ENCODE measurements at places on chromosomes 5 and 9. TPM values are rescaled to one million over a fixed set of nuclear protein-coding genes. Genes with fewer than 3 reads are reported as not detected.

DNA sequence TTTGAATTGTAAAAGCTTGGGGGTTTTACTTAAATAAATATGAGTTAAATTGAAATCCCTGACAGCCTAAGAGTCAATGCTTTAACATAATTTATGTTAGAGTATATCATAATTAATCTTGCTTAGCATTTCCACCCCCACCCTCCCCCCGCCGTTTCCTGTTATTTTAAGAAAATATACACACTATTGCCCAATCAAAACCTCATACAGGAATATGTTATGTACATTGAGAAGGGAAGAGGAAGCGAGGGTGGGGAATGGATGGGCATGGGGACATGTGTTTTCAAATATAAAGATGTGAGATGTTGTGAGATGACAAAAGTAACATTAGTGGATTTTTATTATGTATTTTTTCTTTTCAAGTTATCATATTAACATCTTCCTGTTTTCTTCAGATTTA, 561.1 kb upstream of the MEF2C start:
- H3K27ac ChIP-seq = no peak overlapping the region
- H3K36me3 ChIP-seq = no peaks in the 10 kb centered on the region
- H3K4me3 ChIP-seq = no peak overlapping the region
- no peaks in the 10 kb centered on the region for H3K4me1 ChIP-seq
- no peak for DNase-seq

The NEURL1B gene
- total RNA-seq = 0.13 TPM

DNA sequence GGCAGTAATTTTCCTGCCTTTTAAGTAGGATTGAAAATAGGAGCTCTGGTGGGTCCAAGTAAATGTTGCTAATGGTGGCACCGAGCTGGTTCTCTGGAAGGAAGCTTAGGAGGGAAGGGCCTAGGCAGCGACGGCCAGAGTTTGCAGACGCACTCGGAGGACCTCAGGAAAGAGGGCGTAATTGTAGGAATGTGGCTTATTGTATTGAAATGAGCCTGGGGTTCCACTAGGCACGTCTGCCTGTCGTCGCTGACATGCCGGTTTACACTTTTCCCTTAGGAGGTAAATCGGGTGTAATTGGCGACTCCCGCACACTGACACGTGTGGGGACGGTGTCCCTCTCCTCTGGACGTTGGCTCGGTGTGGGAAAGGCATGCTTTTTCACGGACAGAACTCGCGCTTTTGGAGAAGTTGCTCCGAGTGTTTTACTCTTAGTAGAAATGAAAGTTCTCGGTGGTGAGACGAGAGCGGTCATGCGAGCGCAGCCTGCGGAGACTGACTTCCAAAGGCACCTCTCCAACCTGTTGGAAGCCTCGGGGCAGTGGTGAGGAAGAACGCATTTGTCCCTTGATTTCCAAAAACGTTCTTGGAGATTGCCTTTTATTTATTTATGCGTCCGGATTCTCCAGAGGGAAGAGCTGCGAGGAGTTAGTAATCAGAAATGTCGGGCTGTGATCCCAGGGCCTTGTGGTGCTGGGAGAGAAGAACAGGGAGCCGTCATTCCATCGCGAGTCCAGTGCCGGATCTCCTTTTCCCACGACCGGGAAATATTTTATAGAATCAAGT, 1.3 kb downstream of the NR4A3 start:
- DNase-seq = no peak
- peaks cover 31% of the 10 kb centered on the region for H3K27me3 ChIP-seq
- H3K4me3 ChIP-seq = peak overlapping the region; percentile 69
- H3K4me1 ChIP-seq = peaks cover 49% of the 10 kb centered on the region
- H3K36me3 ChIP-seq = no peaks in the 10 kb centered on the region

- no peak overlapping the region for H3K4me3 ChIP-seq
- no peak for DNase-seq
- H3K36me3 ChIP-seq = no peaks in the 10 kb centered on the region
- H3K27ac ChIP-seq = no peak overlapping the region
These were observed 166.0 kb downstream of the ADAMTS12 start for GRCh38 chr5:33725806-33726205.

DNA sequence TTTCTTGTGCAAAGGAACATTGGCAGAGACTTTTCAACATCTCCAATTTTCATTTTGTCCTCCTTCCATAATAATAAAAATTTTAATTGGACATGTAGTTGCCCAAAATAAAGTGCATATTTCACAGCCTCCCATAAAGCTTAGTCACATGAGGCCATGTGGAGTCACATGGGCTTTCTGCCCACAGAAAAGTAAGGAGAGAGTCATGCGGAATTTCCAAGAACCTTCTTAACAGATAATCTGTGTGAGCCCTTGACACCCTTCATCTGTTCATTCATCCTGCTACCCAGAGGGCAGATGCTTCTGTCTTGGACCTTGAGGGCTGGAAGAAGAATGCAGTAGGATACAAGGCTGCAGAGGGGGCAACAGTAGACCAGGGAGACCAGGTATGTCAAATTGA, 60.7 kb downstream of the APTX start:
- H3K4me3 ChIP-seq = no peak overlapping the region
- H3K27me3 ChIP-seq = no peaks in the 10 kb centered on the region
- DNase-seq = no peak
- H3K27ac ChIP-seq = no peak overlapping the region
- no peaks in the 10 kb centered on the region for H3K36me3 ChIP-seq

DNA sequence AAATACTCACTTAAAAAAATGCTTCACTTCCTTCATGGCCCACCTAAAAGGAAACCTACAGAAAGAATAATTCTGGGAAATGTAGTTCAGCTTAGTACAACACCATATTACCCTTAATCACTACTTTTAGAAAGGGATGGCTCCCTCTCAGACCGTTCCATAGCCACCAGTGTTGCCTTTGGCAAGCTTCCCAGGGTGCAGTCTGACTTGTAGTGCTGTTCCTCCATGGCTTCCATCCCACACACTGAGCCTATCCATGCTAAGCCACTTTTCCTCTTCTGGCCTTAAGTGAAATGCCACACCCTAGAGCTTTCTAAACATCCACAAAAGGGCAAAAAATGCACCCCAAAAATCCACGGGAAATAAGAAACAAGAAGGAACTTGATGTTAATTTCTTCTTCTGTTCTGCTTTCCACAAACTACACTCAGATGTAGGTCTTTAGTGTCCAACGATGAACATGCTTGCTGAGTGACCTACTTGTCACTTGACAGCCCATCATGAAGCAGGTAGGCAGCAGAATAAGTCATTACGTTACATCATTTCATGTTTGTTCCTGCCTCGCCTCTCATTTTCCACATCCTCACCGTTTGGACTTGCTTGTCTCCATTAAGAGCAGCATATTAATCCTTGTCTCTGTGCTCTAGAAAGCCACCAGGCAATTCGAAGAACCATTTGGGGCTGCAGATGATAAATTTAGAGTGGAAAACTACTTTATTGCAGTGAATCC, 391.1 kb upstream of the GRAMD2B start:
- no peaks in the 10 kb centered on the region for H3K27me3 ChIP-seq
- H3K4me3 ChIP-seq = no peak overlapping the region
- DNase-seq = no peak
- H3K4me1 ChIP-seq = no peaks in the 10 kb centered on the region
- H3K36me3 ChIP-seq = no peaks in the 10 kb centered on the region
- no peak overlapping the region for H3K27ac ChIP-seq

DNA sequence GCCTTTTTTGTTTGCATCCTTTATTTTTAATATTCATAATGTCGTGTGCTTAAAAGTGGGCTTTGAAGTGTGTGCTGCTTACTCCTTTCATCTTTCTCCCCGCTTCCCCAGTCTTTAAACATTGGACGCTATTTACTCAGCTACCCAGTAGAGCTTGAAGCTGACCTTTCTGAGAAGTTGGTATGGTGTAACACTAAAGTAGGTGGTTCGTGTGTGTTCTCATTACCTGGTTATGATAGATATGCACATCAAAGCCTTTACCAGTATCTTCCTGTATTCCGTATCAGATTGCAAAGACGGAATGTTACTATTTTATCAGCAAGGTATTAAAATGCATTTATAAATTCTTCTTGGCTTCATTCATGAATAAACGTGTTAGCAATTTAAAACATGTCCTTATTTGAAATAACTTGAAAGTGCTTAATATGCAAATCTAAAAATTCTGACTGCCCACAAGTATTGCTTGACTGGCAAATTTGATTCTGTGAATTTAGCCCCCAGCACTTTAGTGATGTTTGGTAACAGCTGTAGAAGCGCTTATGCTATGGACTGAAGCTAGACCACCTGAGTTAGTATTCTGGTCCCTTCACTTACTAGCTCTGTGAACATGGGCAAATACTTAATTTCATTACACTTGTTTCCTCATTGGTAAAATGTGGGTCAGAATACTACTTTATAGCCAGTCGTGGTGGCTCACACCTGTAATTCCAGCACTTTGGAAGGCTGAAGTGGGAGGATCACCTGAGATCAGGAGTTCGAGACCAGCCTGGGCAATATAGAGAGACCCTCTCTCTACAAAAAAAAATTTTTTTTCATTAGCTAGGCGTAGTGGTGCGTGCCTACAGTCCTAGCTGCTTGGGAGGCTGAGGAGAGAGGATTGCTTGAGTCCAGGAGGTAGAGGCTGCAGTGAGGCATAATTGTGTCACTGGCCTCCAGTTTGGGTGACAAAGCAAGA, 1.7 kb downstream of the RRAGA start:
- H3K4me3 ChIP-seq = peak overlapping the region; percentile 87
- H3K4me1 ChIP-seq = peaks cover 38% of the 10 kb centered on the region
- H3K36me3 ChIP-seq = no peaks in the 10 kb centered on the region
- no peak overlapping the region for H3K27ac ChIP-seq
- no peak for DNase-seq

DNA sequence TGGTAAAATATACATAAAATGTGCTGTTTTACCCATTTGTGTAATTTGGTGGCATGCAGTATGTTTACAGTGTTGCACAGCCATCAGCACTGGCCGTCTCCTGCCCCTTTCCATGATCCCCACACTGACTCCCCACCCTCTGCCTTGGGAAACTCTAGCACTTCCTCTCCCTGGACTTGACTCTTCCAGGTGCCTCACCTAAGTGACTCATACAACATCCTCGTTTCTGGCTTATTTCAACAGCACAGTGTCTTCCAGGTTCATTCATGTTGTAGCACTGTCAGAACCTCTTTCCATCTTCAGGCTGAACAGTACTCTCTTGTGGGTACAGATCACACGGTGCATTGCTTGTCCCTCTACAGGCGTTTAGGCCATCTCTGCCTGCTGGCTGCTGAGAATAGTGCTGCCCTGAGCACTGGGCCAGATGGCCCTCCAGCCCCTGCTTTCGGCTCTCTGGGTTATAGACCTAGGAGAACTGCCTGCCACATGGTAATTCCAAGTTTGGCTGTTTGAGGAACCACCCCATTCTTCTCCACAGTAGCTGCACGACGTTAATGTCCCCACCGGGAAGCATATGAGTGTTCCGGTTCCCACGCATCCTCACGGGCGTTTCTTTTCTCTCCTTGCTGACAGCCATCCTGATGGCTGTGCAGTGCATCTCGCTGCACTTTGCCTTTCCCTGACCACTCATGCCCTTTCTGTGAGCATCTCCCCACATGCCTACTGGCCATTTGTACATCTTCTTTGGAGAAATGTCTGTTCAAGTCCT, 211.8 kb downstream of the FANCC start:
- no peak overlapping the region for H3K4me3 ChIP-seq
- H3K36me3 ChIP-seq = no peaks in the 10 kb centered on the region
- H3K27me3 ChIP-seq = no peaks in the 10 kb centered on the region

DNA sequence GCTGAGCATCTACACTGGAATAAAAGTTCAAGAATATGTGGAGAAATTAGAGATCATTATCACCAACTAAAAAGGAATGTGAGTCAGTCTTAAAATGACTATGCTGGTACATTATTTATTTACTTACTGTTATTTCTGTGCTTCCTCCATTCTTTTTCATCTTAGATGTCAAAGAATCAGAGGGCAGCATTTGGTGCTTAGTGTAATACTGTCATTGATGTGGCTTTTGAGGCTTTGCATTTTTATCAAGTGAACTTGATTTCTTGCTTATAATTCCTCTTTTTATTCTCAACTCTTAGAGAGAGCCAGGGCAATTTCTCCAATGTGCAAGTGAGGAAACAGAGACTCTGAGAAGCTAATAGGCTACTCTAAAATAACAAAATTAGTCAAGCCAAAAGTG, 163.7 kb upstream of the TRPC7 start:
- H3K27ac ChIP-seq = no peak overlapping the region
- no peak overlapping the region for H3K4me3 ChIP-seq
- DNase-seq = no peak
- no peaks in the 10 kb centered on the region for H3K4me1 ChIP-seq
- no peaks in the 10 kb centered on the region for H3K27me3 ChIP-seq
- H3K36me3 ChIP-seq = no peaks in the 10 kb centered on the region

DNA sequence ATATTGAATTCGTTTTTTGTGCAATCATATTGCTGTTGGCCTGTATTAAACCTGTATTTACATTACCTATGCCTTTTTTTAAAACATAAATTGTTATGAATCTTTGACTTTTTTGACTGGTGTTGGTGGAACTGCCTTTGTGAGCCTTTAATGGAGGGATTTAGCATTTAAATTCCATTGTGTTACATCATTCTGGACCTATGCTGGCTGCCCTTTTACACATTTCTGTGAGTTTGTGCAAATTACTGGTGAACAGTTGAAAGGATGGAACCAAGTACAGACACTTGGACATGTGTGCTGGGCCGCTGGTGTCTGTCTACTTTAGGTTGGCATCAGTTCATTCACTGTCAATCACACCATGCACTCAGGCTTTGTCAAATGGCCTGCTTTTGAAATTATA, 3.4 kb downstream of the SNX18 start:
- no peak for DNase-seq
- no peaks in the 10 kb centered on the region for H3K27me3 ChIP-seq
- H3K4me3 ChIP-seq = peak overlapping the region; percentile 68
- no peak overlapping the region for H3K27ac ChIP-seq
- no peaks in the 10 kb centered on the region for H3K36me3 ChIP-seq
- peaks cover 57% of the 10 kb centered on the region for H3K4me1 ChIP-seq

The OLFM1 gene
- total RNA-seq = not detected

GRCh38 chr9:90966480-90967144, 165.0 kb downstream of the SYK start:
- DNase-seq = no peak
- H3K4me1 ChIP-seq = no peaks in the 10 kb centered on the region
- peaks cover 10% of the 10 kb centered on the region for H3K27me3 ChIP-seq
- H3K27ac ChIP-seq = peak overlapping the region; percentile 22
- H3K4me3 ChIP-seq = no peak overlapping the region
- no peaks in the 10 kb centered on the region for H3K36me3 ChIP-seq

DNA sequence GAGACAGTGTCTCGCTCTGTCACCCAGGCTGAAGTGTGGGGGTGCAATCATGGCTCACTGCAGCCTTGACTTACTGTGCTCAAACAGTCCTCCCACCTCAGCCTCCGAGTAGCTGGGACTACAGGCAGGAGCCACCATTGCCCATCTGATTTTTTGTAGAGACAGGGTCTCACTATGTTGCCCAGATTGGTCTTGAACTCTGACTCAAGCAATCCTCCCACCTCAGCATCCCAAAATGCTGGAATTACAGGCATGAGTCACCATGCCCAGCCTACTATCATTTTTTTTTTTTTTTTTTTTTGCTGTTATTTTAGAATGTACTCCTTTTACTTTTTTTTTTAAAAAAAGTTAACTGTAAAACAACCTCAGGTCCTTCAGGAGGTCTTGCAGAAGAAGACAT, 449.0 kb downstream of the CCDC171 start:
- no peak overlapping the region for H3K27ac ChIP-seq
- DNase-seq = no peak
- H3K27me3 ChIP-seq = no peaks in the 10 kb centered on the region
- no peak overlapping the region for H3K4me3 ChIP-seq
- no peaks in the 10 kb centered on the region for H3K36me3 ChIP-seq
- no peaks in the 10 kb centered on the region for H3K4me1 ChIP-seq

The ADAMTSL2 gene
- not detected for total RNA-seq

The SURF1 gene
- total RNA-seq = 37.8 TPM

All from CD8-positive, alpha-beta memory T cell (primary cell).